WTC11 (cell line): ENCODE measurements at places on chromosomes 7 and 10. TPM values are rescaled to one million over a fixed set of nuclear protein-coding genes. Genes with fewer than 3 reads are reported as not detected.

- no peak for DNase-seq
These were observed 139.5 kb downstream of the MAPK8 start for GRCh38 chr10:48445932-48446331.

DNA sequence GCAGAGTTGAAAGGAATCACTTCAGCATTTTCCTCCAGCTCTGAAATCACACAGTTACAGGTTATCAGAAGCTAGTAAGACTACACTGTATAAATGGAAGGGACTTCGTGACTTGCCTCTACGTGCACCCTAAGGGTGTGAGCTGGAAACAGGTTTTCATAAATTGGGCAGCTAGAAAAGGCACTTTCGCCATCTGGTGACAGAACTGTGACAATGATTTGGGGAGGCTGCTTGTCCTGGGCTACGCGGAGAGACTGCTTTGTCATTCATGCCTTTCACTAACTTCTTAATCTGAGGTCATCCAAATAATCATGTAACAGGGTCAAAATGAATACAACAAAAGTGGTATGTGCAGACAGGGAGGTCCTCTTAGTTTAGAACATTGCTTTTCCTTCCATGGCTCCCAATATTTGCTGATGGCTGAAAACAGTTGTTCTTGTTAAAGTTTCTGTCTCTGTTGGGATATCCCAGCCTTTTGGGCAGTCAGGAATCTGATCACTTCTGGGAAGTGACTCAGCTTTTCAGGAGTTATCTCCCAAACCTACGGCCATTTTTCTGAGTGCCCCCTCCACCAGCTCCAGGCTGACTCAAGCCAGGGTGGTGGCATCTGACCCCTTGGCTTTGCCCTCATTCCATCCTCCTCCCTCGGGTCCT, 17.8 kb downstream of the VWC2 start:
- peak; percentile 48 for DNase-seq

GRCh38 chr7:45990276-45990675, 69.2 kb upstream of the IGFBP3 start:
- no peak for DNase-seq

DNA sequence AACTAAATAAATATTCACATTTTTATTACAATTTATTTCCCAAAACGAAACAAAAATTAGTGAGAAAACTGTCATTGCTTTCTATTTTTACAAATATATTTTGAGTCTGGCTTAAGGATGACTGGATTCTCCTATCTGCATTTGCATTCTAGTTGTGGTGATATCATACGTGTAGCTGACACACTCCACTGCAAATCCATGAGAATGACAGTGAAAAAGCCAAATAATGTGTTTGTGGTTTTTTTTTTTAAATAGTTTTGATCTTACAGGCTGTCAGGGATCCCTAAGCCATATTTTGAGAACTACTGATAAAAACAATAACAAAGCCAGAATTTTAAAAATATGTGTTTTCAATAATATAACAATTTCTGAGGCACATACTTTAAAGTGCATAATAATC, 5.8 kb upstream of the STAMBPL1 start:
- no peak for DNase-seq

DNA sequence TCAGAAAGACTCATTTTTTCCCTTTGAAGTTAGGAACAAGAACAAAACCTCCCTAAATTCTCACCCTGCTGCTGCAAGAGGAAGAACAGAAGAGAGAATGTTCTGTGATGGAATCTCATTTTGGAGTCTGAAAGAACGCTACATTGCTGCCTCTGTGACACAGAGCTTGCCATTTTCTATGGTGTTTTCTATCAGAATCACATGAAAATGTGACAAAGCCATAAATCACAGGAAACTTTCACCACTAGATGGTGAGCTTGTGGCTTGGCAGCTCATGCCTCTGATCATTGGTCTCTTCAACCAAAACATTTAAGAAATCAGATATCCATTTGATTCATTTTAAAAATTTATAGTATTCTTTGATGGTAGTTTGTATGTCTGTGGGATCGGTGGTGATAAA, 82.9 kb downstream of the CADPS2 start:
- no peak for DNase-seq

GRCh38 chr7:125845686-125846085, 916.1 kb upstream of the POT1 start:
- DNase-seq = no peak

GRCh38 chr7:140069298-140069949, 6.7 kb upstream of the PARP12 start:
- DNase-seq = no peak

DNA sequence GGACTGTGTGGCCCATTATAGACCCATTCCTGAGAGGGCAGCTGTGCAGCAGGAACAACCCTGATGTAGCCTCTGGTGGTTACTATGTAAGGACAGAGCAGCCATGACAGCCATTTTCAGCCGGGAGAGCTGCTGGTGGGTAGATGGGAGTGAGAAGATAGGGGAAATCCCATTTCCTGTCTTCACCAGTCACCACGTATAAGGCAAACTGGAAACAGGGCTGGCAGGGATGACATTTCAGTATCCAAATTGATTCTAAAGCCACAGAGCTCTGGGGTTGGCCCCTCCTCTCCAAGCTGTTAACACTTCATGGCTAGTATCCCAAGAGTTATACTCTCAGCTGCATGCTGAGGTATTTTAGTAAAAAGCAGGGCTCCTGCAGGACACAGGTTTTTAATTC, 15.2 kb upstream of the FZD1 start:
- DNase-seq = no peak

DNA sequence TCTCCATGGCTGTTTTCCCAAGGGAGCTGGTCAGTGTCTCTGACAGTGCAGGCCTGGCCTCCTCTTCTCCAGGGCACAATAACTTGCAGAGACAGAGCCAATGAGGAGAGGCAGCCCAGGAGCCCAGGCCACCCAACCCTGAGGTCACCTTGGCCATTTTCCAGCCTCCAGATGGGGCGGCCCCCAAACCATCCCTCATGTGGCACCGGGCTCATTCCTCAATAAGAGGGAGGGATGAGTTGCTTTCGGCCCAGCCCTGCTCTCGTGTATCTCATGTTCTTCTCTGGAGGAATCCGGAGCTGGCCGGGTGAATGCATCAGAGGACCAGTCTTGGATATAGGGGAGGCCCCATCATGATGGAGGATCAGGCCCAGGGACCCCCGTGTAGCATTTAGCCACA, 98.9 kb downstream of the C10orf105 start:
- no peak for DNase-seq

DNA sequence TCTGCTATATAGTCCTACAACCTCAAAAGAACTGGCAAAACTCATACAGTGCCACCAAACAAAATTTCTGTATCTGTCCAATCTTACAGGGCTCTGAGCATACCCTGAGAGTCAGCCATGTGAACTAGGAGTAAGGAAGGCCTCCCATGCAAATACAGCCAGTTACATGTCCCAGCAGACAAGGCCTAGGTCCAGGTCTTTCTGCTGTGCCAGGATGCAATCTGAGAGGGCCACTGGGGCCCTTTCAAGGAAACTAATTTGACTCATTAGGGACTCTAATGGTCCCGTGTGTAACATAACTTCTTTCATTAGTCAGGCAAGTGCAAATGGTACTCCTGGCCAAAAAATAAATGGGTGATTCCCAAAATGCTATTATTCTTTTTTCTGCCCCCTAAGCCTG, 17.9 kb upstream of the HIBADH start:
- no peak for DNase-seq

DNA sequence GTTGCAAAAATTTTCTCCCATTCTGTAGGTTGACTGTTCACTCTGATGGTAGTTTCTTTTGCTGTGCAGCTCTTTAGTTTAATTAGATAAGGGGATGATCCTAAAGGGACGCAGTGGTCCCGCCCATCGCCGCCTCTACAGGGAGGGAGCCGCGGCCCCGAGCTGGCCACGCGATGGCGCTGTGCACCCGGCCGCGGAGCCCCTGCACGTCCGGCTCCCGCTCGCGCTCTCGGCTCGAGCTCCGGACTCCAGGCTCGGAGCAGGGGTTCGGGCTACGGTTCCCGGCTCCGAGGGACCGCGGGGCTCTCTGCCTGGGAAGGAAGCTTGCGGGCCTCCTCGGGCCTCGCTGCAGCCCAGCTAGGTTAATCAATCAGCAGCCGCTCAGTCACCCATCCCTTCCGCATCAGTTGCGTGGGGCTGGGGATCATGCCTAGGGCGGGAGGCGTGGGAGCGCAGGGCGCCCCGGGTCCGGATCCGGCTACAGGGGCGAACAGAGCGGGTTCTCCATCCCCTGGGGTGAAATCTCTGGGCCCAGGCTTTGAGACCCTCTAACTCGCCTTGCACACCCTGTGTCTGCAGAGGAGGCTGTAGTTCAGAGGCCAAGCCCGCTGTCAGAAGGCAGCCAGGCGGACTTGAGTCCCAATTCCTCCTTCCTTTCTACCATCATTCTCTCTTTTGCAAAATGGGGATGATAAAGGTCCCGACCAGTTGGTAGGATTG, 97.9 kb downstream of the WDR11 start:
- peak; percentile 81 for DNase-seq

GRCh38 chr10:96643920-96644319, 57.1 kb upstream of the TM9SF3 start:
- no peak for DNase-seq

DNA sequence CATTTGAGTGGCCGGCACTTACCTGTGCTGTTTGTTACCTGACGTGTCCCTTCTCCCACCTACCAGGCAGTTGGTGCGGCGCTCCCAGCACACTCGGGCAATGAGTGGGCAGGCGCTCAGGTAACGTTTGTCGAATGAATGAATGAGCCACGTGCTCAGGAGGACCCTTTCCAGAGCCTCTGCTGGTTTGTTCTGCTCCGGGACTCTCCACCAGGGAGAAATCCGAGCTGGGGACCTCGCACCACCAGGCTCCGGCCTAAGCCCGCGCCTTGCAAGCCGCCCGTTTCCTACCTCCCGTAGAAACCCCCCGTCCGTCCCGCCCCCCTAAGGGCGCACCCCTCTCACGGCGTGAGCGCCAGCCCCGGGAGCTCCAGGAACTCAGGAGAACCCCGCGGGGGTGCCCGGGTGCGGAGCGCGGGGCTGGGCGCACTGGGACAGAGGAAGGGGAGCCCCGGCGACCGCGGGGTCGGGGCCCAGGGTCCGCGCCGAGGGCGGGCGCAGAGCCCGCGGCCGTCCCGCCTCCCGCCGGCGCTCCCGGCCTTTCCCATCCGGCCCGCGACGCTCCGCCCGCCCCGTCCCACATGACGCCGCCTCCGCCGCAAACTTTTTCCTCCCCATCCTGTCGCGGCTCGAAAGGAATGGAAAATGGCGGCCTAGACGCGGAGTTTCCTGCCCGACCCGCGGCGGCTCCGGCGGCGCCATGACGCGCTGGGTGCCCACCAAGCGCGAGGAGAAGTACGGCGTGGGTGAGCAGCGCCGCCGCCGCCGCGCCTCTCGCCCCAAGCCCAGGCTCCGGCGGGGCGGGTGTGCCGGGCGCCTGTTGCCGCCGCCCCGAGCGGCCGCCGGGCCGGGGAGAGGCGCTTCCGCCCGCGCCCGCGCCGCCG, at the start of gene DOCK1:
TSS of gene DOCK1 (plus strand) at position 611 of the 884 bp plus-strand sequence. CDS start at position 701, 90 bp downstream.
- peak; percentile 73 for DNase-seq

- no peak for DNase-seq
These were observed 317.2 kb upstream of the PODXL start for GRCh38 chr7:131873581-131873980.

GRCh38 chr7:112211348-112211907, 4.9 kb downstream of the ZNF277 start:
- no peak for DNase-seq

DNA sequence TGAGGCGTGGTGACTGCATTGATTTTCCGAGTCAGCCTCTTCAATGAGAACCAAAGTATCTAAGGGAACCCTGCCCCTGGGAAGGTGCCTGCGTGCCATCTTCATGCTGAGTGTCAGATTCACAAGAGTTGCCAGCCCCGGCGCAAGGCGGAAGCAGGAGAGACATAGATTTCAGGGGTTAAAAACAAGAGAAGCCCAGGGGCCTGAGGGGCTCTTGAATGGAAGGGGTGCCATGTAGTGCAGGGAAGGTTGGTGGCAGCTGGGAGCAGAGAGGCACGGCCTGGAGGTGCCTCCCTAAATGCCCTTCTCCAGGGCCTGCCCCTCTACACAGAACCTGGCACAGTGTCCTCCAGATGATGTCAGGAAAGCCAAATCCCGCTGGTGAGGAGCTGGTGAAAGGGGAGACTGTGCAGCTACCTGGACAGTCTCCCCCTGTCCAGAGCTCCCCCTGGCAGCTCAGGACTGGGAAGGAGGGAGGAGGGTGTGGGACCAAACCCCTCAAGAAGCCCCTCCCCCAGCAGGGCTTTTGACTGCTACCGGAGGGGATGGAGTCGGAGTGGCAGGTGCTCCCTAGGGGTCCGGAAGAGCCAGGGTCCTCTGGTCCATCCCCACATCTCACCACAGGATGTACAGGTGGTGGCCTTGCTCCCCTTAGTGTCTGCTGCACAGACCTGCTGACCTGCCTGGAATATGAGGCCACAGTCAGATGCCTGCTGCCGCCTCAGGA, 137.9 kb downstream of the TCERG1L start:
- no peak for DNase-seq

- no peak for DNase-seq
These were observed 345.9 kb upstream of the SHH start for GRCh38 chr7:156158213-156158612.

PCLO gene
- 2.0 to 4.2 TPM (median 3.0 TPM) in 3 replicates for total RNA-seq

CYP2W1 gene
- total RNA-seq = 0.48 TPM in 1 of 3 replicates, not detected in the others

PIK3AP1 gene
- 3.3 to 4.3 TPM (median 3.5 TPM) in 3 replicates for total RNA-seq

EIF5AL1 gene
- total RNA-seq = 0.17 to 0.23 TPM (median 0.21 TPM) in 3 replicates

RBP3 gene
- not detected in 3 replicates for total RNA-seq

LIPF gene
- total RNA-seq = not detected in 3 replicates
